ENCODE measurements at places on chromosomes 5 and 9.

- no peak for DNase-seq
These were observed 31.4 kb upstream of the ANKRD33B start for GRCh38 chr5:10532421-10532820.

- no peak for DNase-seq
These were observed 36.0 kb upstream of the GLIPR2 start for GRCh38 chr9:36100532-36100931.

GRCh38 chr5:111043712-111044506 is 27.6 kb upstream of the TSLP start:
- DNase-seq, result no peak

GRCh38 chr9:131764568-131764967 is 24.7 kb upstream of the RAPGEF1 start:
- DNase-seq, result no peak

DNA sequence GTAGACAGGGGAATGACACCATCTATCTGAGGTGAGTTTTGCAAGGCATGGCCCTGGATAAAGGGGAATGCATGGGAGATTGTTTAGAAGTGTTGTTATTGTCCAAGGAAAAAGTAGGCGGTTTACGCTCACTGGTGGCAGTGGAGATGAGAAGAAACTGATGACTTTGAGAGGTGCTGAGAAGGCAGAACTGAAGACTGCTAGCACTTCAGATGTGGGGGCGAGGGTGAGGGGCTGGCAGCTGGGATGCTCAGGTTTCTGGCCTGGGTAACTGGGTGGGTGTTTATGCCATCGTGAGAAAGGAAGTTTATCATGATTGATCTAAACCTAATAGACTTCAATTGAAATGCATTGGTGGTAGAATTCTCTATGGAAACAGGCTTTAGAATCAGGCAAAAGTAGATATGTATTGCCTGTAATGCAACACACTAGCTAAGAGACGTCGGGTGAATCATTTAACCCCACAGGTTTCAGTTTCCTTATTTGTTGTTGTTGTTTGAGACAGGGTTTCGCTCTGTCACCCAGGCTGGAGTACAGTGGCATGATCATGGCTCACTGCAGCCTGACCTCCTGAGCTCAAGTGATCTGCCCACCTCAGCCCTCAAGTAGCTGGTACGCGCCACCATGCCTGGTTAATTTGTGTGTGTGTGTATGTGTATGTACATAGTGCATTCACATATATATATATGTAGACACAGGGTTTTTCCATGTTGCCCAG is 123.5 kb downstream of the SLC24A2 start:
- peak; percentile 13 for DNase-seq

DNA sequence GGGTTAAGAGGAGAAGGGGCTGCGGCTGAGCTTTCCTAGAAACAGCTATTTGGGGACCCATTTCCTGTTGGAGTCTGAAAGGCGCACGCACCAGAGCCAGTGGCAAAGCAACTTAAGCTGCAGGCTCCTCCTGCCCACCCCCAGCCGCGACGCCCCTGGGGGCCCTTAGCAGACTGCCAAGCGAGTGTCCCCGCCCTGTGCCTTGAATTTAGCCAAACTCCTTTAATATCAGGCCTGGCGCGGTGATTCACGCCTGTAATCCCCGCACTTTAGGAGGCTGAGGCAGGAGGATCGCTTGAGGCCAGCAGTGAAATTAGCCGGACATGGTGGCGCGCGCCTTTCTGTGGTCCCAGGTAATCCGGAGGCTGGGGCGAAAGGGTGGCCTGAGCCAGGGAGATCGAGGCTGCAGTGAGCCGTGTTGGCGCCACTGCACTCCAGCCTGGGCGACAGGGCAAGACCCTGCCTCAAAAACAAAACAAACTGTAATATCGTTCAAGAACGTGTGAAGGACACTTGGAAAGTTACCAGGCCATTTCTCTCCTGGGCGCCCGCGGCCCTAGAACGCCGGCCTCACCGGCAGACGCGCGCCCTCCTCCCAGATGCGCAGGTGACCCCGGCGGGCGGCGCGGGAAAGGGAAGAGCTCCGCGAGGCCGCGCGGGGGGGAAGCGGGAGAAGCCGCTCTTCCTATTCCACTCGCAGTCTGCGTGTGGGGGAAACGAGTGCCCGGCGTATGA is 1.0 kb upstream of the F2R start:
- DNase-seq, result no peak

GRCh38 chr5:135223404-135223803 is 175.6 kb downstream of the MACROH2A1 start:
- DNase-seq, result no peak

- no peak for DNase-seq
These were observed 338.0 kb downstream of the MAN2A1 start for GRCh38 chr5:110027527-110028322.

DNA sequence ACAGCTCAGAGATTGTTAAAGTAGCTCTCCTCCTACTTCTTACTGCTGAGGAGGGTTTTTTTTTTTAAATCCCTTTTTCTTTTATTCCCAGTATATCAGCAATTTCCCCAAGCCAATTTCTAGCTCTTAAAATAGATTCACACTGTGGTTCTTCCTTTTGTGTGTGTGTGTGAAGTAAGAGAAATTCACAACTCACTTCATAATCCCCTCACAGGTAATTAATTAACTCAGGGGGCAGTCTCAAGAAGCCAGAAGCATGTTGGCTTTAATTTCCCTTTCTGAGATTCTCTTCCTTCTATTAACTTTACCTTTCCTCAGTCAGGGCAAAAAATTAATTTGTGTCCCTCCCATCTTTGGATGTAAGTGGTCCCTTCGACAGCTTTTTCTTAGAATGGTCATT is 71.0 kb upstream of the HMHB1 start:
- no peak for DNase-seq

DNA sequence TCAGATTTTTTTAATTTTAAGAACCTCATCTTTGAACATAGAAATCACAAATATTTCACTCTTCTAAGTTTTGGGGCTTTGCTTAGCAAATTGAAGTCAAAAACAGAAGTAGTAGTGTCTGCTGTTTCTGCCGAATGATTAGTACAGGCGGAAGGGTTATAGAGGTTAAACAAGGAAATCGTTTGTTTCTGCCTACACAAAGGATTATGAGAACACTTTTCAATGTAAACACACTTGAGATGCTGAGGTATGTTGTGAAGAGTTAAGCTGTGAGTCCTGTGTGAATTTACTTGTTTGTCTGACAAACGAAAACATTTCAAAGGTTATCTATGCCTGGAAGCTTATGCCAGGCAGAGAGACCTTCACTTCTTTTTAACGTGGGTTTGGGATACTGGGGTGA is 224.8 kb downstream of the CETN3 start:
- no peak for DNase-seq

DNA sequence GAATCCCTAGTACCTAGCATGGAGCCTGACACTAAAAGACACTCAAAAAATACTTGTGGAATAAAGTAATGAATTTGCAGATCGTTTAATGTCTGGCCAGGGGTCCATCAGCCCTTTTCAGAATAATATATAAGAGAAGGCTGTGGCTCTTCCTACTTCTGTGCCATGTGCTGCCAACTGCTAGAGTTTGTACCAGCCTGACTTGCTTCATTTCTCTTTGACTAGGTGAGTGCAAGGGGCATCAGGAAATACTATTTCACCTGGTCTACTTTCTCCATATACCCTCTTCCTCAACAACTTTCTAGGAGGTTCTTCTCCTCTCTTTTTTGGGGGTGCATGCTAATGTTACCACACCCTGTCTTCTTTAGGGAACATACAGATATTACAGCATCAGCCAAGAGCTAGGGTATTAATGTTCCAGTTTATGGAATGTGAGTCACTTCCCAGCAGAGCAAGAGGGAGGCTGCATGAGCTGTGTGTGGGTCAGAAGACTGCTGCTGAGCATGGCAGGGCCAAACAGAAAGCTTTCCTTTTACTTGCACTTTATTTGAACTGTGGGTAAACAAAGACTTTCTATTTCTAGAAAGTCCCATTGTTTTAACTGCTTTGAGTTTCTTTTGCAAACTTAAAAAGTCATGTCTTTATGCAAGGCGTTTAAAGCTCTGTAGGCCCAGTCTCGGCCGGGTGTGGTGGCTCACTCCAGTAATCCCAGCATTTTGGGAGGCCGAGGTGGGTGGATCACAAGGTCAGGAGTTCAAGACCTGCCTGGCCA is 158.9 kb downstream of the ADAMTSL1 start:
- DNase-seq, result no peak

- peak; percentile 40 for DNase-seq
These were observed 4.0 kb downstream of the TOR4A start for GRCh38 chr9:137281345-137282116.

DNA sequence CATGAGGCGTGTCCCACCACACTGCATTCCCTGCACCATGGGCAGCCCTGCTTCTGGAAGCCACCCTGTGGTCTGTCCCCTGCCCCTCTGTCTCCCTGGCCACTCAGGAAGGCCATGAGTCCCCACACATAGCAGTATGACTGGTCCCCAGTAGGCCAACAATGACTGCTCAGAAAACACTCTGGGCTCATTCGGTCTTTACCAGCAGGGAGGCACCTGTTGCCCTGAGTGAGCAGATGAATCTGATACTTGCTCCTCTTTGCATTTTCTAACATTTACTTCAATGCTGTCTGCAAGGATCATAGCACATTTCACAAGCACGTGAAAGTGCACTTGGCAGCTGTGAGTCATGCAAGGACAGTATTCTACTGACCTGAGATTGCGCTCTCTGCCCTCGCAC is 365.4 kb upstream of the IRX1 start:
- DNase-seq, result no peak

DNA sequence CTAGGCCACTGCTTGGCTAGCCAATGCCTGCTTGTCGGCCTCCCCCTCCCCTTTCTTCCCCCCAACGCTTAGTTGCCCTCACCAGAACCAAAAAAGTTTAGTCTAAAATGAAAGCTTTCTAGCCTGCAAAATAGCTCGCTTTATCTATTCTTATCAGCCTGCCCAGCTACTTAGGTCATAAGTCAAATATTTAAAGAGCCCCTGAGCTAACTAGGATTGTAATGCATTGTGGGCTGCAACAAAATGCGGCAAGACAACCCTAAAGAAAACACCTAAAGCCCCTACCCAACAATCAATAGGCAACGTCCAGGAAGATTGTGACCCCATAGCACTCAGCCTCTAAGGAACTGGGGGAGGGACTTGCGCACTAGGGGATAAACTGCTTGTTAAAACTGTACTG is 38.6 kb upstream of the PCSK5 start:
- no peak for DNase-seq

- no peak for DNase-seq
These were observed 40.2 kb downstream of the RASA1 start for GRCh38 chr5:87307796-87308423.
